ENCODE measurements at places on chromosomes 3 and 15.

- DNase-seq = no peak
Observed at GRCh38 chr3:153158961-153159735, 2.9 kb upstream of the RAP2B start.

DNA sequence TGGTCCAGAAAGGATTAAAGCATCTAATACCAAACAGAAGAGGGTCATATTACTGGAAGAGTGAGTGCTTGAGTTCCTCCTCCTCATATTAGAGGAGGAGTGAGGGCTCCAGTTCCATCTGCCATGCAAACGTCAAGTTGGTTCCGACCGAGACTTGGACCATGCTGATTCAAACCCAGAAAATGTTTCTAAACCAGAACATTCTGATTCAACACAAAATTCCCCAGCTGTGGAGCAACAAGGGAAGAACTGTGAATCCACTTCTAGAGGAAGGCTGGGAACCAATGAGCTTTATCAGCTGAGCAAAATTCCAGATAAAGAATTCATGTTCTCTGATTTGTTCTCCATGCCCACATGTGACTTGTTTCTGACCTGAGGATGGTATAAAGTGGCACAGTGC, 135.6 kb upstream of the WNT5A start:
- no peak for DNase-seq

- DNase-seq = no peak
Observed at GRCh38 chr3:153591561-153592245, 429.7 kb downstream of the RAP2B start.

DNA sequence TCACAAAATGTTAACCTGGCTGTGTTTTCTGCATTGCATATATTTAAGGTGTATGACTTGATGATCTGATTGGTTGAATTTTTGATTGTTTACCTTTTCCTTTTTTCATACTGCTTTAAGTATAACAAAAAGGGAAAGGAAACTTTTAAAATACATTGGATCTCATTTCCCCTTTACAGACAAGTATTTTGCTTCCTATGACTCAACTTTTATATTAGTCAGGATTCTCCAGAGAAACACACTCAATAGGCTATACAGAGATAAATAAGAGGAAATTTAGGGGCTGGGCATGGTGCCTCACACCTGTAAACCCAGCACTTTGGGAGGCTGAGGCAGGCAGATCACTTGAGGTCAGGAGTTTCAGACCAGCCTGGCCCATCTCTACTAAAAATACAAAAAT, 205.8 kb downstream of the TJP1 start:
- DNase-seq = no peak

- peak; percentile 64 for DNase-seq
Observed at GRCh38 chr15:55846116-55846707, 103.3 kb upstream of the PRTG start.
